Activated CD4-positive, alpha-beta T cell treated with anti-CD3 and anti-CD28 coated beads for 36 hours (primary cell): ENCODE measurements at places on chromosomes 5 and 9.
A peak's percentile ranks its signal among the peaks of the same experiment; 100 is the strongest.

DNA sequence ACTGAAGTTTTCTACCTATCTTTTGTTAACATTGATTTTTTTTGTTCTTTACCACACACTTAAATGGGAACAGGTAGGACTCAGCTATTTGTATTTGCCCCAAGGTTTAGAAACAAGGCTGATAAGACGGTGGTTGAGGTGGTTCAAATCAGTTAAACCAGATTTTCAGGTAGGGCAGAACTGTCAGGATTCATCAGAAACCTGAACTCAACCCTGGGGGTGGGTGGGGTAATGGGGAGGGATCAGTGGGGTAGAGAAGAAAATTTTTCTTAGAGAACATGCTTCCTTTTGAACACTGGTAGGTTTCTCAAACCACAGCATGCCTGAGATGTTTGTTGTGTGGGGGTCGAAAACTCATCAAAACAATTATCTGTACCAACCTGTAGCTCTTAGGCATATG, 113.0 kb downstream of the BASP1 start:
- no peak for DNase-seq

DNA sequence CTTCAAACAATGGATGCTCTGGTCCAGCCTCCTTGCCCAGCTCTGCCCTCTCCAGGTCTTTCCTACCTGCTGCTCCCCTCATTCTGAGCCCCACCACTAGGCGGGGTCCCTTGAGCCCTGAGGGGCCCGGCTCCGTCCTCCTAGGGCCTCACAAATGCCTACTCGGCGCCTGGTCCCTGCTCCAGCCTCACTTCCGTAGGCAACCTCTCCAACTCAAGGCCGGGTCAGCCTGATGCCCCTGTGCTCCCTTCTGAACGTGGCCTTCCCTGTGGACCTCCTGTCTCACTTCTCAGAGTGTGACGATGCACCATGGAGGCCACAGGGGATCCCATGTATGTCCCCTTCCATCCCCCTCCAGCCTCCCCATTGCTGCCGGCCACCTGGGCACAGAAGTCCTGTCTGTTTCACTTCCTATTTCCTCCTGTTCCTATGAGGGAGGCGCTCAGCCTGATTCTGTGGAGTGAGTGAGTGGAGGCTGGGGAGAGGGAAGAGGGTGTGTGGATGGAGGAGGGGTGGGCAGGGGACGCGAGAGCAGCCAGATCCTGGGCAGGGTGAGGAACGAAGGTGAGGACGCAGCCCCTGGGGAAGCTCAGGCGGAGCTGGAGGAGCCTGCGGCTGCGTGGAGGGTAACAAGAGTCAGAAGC, 127.2 kb upstream of the FAM120A start:
- DNase-seq = no peak

GRCh38 chr5:65808818-65809217, 86.8 kb downstream of the NLN start:
- no peak for DNase-seq

DNA sequence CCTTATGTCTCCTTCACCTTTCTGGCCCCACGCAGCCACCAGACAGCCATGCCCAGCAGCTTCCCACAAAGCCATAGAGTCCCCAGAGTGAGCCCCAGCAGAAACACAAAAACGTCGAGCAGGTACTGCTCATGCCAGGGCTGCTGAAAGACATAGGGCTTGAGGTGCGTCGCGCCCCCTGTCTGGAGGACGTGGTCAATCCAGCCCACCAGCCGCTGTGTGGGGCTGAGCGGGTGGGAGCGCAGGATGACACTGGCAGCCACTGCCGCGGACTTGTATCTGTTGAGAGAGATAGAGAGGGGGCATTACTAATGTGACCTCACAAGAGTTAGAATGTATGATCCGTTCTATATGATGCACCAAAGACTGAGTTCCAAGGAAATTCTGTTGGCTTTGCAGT, 31.0 kb downstream of the UGT3A2 start:
- DNase-seq = no peak

DNA sequence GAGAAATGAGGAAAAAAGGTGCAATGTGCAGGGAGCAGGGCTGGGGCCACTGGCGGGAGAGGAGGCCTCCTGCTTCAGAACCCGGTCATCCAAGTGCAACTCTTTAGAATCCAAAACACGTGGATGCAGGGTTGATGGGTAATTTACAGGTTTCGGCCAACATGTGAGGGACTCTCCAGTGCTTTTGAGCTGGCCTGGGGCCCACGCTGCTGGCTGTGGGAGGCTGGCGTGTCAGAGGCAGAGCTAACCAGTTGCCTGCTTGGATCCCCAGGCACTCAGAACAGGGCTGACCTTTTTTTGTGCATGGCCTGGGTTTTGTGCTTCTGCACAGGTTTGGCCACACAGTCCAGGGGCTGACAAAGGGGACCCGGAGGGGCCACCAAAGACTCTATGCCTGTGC, 61.6 kb downstream of the GADD45G start:
- DNase-seq = no peak

GRCh38 chr5:11719888-11720481, 184.3 kb downstream of the CTNND2 start:
- peak; percentile 45 for DNase-seq

GRCh38 chr5:112154940-112155686, 264.0 kb downstream of the EPB41L4A start:
- no peak for DNase-seq

- DNase-seq = no peak
These were observed 158.8 kb upstream of the SPEF2 start for GRCh38 chr5:35458824-35459207.

GRCh38 chr9:36152741-36153438, 16.3 kb upstream of the CCIN start:
- DNase-seq = no peak

DNA sequence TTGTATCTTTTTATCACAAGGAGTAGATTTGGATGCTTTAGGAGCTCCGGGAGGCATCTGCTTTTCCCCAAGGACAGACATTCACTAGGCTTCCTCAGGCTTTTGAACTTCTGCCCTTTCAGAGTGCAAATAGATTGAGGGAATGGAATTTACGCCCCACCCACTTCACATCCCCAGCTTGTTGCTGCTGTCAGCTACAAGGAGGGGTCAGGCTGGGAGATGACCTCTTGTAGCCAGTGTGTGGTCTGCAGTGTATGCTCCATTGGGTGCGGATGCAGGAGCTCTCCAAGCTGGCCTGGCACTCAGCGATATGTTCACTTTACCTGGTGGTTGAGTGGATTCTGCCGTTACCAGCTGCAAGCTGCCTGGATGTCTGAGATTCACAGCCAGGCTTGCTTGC, 6.4 kb downstream of the TNFSF15 start:
- no peak for DNase-seq

DNA sequence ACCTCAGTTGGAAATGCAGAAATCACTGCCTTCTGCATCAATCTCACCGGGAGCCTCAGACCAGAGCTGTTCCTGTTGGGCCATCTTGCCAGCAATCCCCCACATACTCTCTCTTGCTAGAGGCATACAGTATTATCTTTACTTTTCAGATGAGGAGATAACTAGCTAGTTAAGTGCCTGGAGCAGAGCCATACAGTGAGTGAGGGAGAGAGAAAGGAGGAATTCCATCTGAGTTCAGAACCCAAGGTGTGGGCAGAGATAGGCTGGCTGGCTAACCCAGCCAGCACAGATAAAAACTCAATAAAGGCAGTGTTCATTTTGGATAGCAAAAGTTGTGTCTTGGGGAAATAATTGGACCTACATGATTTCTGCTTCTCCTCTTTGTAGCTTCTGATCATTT, 268.0 kb upstream of the KIF2A start:
- no peak for DNase-seq

- no peak for DNase-seq
These were observed 126.8 kb upstream of the DMRT1 start for GRCh38 chr9:714675-715074.

DNA sequence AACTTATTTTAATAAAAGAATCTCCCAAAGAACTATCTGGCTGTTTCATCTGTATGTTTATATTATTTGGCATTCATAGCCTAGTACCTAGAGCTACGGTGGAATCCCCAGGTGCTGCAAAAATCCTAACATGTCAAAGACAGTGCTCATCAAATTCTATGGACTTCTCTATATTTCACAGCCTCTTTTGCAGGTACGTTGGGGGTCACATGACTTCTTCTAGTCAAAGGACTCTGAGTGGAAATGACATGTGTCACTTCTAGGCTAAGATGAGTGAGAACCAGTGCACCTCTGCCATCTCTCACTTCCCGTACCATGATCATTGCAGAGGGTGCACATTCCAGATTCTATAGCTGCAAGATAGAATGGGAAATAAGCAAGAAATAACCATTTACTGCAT, 72.5 kb upstream of the PTGER4 start:
- DNase-seq = no peak

DNA sequence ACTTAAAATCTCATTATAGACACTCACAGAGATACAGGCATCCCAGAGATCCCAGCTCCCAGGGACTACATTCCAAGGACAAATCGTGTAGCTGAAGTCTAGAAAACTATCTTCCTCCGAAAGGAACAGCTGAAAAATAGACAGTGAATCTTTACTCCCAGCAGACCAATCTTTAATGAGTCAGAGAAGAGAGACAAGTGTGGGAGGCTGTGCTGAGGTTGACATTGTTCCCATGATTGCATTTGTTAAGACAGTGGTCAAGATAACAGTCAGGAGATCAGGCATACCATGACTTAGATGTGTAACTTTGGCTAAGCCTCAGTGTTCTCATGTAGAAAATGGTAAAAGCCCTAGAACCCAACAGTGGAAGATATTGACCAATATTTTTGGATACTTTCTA, 120.7 kb downstream of the PAPPA start:
- DNase-seq = no peak

DNA sequence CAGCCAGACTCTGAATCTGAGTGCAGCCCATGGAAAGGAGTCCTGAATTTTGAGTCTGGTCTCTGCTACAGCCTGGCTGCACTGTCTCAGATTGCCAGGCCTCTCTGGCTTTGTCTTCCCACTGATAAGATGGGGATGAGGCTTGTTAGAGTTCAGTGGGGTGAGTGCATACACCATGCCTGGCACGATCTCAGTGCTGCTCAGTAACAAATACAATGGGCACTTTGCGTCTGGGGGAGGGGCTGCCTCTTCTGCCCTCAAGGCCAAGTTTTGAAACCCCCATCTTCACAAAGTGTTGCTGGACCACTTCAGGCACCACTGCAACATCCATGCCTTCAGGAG, 49.0 kb downstream of the PPARGC1B start:
- no peak for DNase-seq

GRCh38 chr5:82792096-82792495, 285.1 kb downstream of the TMEM167A start:
- DNase-seq = no peak

DNA sequence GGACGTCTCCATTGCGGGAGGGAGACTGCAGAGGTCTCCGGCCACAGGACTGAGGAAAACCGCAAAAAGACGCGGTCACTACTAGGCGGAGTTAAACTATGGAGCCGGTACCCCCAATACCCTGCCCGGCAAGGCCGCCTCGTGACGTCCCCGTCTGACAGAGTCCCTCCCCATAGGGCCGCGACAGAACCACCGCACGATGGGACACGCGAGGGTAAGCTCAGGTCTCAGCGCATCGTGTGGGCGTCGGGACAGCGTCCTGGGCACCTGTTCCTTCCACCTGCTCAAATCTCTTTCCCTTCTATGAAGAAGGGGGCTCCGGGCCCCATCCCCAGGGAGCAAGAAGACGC, 35.2 kb upstream of the GLDC start:
- peak; percentile 82 for DNase-seq

GRCh38 chr5:132823481-132824050, 6.9 kb downstream of the SHROOM1 start:
- no peak for DNase-seq

GRCh38 chr9:119898316-119898715, 529.1 kb upstream of the BRINP1 start:
- no peak for DNase-seq

- DNase-seq = peak; percentile 11
These were observed 172.8 kb upstream of the PLCXD3 start for GRCh38 chr5:41683181-41683580.

GRCh38 chr5:1511651-1512540, 11.9 kb downstream of the LPCAT1 start:
- no peak for DNase-seq

GRCh38 chr5:19547640-19548039, 440.4 kb downstream of the CDH18 start:
- DNase-seq = no peak

- no peak for DNase-seq
These were observed 276.2 kb downstream of the PDE4D start for GRCh38 chr5:59617186-59617771.

GRCh38 chr5:75869891-75870290, 152.7 kb upstream of the POC5 start:
- no peak for DNase-seq

DNA sequence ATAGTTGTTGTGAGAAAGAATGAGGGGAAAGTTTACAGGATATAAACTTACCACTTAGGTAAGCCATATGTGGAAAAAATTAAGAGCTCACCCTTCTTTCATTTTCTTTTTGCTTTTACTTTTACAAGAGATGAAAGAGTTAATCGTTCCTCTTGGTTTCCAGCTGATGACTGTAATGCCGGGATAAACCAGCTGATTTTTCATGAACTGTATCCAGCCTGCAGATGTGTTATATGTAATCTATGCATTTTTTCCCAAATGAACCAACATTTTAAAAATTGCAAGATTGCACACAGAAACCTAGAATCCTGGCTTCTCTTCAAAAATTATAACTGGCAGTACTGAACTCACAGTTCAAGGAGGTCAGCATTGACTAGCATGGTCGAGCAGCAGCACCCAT, 185.9 kb downstream of the GRIA1 start:
- DNase-seq = no peak

DNA sequence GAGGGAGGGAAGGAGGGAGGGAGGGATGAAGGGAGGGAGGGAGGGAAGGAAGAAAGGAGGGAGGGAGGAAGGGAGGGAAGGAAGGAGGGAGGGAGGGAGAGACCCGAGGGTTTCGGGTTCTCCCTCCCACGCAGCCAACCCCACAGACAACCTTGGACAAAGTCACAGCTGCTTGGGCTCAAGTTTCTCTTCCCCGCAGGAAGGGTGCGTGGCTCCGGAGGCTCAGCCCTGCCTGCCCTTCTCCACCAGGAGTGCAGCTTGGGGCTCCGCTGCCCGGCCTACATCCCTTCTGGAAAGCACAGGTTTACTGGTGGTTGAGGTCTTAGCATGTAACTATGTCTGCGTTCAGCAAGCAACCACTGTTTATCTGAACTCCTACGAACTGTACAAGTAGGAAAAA, 15.0 kb downstream of the SLC12A7 start:
- DNase-seq = no peak

- DNase-seq = no peak
These were observed 45.4 kb downstream of the ZNF608 start for GRCh38 chr5:124701016-124701415.

DNA sequence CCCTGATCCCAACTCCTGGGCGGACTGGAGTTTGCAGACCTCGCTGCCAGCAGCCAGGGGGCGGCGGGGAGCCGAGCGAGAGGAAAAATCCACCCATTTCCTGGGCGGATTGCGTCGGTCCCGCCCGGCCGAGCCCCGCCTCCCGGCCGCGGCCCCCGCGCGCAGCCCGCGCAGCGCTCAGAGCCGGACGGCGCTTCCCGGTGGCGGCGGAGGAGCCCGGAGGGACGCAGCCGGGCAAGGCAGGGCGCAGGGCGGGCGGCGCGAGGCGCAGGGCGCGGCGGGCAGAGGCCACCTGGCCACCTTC, at the start of gene OLFM1:
Gene OLFM1, plus strand, starts transcription at position 180 of the 304 bp plus-strand sequence. CDS start 322 bp downstream, outside the sequence.
- DNase-seq = peak; percentile 79
